ENCODE measurements at places on chromosomes 16 and 17.

DNA sequence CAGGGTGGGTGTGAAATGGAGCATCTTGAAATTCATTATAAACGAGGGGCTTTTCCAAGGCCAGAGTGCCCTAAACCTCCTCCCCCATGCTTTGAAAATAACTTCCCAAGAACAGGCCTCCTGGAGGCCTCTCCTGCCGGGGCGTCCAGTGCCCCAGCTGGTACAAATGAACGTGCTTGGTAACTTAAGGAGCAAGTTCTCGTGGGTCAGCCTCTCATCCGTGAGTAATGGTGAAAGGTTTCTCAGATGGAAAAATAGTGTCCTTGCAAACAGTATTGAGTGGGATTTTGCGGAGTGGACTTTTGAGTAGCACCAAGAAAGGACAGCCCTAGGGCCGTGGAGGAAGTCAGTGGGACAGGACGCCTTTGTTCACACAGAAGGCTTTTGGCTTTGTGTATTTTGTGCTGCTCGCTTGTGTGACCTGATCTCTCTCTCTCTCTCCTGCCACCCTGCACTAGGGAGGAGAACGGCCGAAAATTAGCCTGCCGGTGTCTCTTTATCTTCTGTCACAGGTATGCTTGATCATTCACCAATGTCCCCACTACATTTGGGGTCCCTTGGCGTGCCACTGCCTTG, 34.6 kb downstream of the CLEC16A start:
- DNase-seq = no peak

GRCh38 chr16:67653128-67653788, 6.8 kb downstream of the ACD start:
- DNase-seq = no peak

GRCh38 chr16:88300463-88300835, 82.3 kb upstream of the ZNF469 start:
- no peak for DNase-seq

DNA sequence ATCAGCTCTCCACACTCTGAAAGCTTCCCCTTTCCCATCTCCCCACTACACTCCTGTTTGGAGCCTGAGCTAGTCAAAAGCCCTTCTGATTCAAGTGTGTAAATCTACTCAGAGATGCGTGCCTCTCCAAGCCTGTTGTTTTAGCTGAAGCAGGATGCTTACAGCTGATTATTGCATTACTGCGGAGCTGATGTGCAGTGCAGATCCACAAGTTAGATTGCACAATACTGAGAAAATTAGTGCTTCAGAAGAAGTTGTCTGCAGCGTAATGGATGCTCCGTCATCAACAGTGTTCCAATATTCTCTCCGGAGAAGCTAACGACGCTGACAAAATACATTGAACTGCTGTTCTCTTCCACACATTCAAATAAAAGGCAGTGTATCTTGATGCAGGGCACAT, 44.8 kb upstream of the NLRP1 start:
- DNase-seq = peak; percentile 21

DNA sequence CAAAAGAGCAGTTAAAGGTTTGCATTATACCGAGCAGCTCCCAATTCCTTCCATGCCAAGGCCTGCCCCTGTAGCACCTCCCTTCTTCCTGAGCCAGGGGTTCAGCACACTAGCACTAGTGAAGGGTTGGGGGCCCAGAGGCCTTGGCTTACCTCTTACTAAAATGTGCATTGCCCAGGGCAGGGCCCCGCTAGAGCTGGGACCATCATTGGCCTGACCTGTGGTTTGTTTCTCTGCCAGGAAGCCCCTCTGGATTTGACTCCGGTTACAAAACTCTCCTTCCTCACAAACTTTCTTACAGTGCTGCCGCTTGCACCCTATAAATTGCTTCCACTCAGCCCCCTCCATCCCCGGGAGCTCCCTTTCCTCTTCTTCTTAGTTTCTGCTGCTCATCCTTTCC, 33.8 kb downstream of the MPRIP start:
- DNase-seq = no peak

DNA sequence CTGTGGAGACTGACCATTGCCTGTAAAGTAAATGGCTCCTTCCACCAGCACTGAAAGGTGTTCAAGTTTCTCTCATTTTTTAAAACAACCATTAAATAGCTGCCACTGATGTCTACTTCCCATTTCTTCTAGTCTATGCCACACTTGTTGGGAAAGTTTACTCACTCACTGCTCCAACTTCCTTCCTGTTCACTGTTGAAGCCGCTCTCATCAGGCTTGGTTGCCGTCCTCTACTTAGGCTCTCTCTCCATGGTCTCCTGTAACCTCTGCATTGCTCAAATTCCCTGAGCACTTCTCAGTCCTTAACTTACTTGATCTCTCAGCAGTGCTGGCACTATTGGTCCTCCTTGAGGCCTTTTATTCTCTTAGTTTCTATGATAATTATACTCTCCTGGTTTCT, 32.4 kb downstream of the SNX11 start:
- DNase-seq = no peak

- DNase-seq = no peak
Measured at GRCh38 chr17:50125420-50125997, 4.5 kb downstream of the SAMD14 start.

- DNase-seq = no peak
Measured at GRCh38 chr16:61277849-61278248, 758.4 kb downstream of the CDH8 start.

GRCh38 chr17:2695243-2695960, 16.2 kb downstream of the CLUH start:
- no peak for DNase-seq

GRCh38 chr16:54080524-54081008, 206.0 kb downstream of the IRX3 start:
- DNase-seq = no peak

DNA sequence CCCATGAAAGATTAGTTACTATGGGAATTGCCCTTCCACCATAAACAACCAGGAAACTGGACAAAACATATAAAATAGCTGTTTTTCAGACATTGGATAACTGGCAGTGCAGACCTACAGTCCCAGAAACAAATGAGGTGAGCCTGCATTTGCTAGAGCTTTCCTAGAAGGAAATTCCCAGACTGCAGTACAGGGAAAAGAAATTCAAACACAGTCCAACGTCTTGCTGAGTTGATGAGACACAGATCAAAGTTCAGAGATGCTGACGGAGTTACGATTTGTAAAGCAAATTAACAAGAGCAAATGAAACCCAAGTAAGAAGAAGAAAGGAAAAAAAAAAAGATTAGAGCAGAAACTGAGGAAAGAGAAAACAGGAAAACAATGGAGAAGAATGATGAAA, 41.3 kb upstream of the MNT start:
- DNase-seq = no peak

DNA sequence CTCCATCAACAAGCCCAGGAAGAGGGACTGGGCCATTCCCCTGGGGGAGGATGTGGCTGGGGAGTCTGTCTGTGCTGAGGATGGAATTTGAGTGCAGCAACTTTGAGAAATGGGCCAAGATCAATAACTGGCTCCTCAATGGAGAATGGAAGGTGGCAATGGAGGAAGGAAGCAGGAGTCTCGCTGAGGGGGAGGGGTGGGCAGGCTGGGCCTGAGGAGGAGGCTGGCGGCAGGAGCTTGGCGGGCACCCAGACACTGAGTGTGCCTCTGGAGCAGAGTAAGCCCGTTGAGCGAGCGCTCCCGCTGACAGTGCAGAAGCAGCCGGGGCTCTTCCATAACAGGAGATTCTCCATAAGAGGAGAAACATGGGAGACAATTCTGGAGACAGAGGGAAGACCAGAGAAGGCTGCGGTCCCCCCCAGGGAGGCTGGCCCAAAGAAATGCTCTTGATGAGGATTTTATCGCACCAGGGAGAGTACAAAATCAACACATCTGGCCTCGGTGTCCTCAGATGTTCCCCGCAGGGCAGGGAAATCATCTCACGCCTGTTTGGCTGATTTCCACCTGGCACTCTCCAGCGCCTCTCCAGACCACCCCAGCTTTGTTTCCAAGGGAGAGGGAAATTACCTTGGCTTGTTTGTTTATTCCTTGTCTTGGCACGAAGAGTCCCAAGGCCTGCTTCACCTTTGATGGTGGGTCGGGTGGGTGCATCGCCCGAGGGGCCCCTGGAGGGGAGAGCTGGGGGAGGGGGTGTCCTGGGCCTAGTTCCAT, 2.8 kb upstream of the MMP15 start:
- DNase-seq = peak; percentile 32

Data from spinal cord (tissue), 10 donors.